ENCODE measurements at places on chromosomes 4 and X.

GRCh38 chrX:56800307-56800706 lies 71.3 kb downstream of the NBDY start:
- no peak for DNase-seq

- DNase-seq = no peak
These were observed 77.7 kb upstream of the INTU start for GRCh38 chr4:127555106-127555505.

DNA sequence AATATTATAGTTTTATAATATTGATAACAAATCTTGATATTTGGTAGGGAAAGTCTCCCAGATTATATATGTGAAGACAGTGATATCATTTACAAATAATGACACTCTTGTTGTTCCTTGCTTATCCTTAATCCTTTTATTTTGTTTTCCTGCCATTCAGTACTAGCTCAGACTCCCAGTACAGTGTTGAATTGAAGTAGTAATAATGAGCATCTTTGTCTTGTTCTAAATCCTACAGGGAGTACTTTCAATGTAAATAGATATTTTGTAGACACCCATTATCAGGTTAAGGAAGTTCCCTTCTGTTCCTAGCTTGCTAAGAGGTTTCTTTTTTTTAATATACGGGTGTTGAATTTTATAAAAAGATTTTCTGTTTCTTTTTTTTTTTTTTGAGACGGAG lies 33.0 kb downstream of the WWC2 start:
- DNase-seq = no peak

- DNase-seq = no peak
These were observed 534.4 kb downstream of the SPRY1 start for GRCh38 chr4:123930996-123931395.

DNA sequence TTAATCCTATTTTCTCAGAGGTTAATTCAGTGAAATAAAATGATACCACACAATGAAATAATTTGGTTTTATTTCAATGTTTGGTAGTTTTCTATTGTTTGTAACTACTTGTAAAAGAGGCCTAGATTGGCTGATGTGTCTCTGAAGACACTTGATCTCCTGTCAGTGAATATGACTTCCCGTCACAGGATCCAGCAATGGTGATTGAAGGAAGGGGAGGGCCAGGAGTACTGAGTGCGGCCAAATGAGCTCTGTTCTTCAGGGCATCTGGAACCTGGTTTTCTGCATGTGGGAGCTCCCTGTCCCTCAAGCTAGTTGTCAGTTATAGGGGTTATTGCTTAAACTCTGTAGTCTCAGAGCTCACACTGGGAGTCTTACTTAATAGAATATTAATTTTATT lies 86.5 kb upstream of the OTUD4 start:
- no peak for DNase-seq

DNA sequence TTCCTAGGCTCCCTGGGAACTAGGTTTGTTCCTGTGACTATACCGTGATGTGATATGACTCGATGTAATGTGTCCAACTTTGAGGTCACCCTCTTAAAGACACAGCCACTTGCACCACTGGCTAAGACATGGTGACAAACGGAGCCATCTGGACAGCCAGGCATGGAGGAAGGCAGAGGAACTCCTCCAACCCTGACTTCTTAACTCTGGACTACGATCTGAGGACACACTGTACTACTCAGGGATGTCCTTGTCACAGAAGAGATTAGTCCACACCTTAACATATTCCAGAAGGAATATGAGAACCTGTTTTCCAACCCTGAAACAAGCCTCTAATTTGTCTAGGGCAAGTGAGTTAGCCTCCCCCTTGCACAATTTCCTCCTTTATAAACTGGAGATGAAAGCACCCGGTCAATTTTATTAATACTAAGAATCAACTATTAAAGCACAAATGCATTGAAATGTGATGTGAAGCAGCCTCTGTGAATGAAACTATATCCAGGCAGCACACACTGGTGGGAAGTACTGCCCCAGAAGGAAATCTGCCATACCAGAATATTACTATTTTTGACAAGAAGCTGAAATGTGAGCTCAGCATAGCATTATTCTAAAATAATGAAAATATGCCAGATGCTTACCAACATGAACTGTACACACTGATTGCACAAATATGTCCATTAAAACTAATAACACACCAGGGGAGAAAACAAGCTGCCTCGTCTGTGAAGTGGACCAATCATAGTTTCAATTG lies 47.3 kb downstream of the TSPAN5 start:
- no peak for DNase-seq

GRCh38 chr4:24912252-24913118 lies at the start of gene CCDC149:
CCDC149 (minus strand) TSS chr4:24913042; CDS start chr4:24912864, 178 bp downstream.
- no peak for DNase-seq

DNA sequence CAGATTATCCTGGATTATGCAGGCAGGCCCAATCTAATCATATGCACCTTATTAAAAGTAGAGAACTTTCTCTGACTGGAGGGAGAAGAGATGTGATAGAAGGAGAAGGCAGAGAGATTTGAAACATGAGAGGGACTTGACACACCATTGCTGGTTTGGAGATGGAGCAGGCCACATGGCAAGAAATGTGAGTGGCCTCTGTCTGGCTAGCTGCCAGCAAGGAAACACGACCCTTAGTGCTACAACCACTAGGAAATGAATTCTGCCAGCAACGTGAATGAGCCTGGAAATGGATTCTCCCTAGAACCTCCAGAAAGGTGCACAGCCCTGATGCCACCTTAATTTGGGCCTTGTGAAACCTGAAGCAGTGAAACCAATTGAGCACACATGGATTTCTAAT lies 79.5 kb upstream of the MBNL3 start:
- DNase-seq = no peak

Data from NCI-H446 (cell line).